GM23248 (cell line): ENCODE measurements at places on chromosomes 1 and 21.
A peak's percentile ranks its signal among the peaks of the same experiment; 100 is the strongest.

DNA sequence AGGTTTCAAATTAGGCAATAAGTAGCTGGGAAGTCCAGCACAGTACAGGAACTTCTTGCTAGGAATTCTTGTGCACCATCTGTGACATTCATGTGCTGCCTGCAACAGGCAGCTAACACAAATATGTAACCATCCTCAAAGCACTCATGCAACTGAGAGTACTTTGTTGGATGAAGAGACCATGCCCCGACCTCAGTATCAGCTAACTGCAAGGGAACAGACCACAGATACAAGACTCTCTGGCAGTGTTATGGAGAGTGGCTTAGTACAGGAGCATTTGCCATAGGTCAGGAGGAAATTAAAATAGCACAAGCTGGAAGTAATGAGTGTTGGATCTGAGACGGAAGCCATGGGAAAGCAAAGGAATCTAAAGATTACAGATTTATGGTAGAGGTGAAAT is 123.6 kb downstream of the LRRC53 start:
- no peak for DNase-seq

DNA sequence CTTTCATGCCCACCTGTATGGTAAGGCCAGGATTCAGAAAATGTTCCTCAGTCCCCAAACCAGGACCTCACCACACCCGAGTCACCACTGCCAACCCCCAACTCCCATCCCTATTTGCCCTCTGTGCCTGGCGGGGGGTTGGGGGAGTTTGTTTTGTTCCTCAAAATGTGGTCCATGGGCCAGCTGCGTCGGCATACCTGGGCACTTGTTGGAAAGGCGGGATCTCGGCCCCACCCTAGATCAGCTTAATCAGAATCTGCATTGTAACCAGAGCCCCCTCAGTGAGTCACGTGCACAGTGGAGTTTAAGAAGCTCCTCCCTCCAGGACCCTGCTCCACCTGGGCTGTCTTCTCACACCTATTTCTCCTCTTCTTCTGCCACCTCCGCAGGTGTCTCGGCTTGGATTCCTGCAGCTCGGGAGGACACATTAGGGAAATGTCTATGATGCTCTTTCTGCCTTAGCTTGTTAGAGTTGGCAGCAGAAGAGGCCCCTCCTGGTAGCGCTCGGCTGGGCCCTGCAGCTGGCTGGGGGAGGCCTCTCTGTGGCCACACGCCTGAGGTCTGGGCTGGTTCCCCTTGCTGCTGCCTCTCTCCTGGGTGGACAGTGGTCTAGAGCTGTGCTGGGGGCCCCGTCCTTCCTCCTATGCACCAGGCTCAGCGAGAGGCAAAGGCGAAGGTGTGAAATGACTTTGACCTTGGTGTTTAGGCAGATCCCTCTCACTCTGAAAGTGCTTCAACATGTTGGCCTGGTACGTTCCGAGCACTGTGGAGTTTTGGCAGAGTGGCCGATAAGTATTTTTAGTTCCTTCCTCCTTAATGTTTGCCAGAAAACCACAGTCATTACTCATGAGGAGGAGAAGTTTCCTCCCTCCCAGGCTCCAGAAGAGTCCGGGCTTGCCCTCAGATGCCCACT is 41.8 kb upstream of the CAMTA1 start:
- DNase-seq: peak; percentile 92

DNA sequence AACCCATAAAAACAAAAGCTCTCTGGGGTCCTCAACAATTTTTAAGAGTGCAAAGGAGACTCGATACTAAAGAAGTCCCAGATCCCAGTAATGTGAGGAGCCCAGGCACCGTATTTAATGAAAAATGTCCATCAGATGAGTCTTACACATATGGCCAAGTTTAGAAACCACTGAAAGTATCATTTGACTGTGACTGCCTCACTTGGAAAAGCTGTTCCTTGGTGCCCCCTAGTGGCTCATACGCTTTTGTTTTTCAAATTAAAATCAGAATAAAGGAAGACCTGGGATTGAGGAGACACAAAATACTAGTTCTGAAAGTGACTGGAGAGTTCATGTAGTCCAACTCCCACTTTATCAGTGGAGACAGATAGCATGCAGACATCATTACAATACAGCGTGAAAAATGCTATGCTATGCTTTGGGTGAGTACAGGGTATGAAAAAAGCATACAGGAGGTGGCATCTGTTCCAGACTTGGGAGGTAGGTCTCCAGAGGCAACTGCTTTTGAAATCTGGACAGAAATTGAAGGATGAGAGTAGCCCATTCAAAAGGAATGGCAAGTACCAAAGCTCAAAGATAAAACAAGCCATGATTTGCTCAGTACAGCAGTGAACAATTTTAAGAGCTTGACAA is 33.8 kb downstream of the GDAP2 start:
- peak; percentile 90 for DNase-seq

DNA sequence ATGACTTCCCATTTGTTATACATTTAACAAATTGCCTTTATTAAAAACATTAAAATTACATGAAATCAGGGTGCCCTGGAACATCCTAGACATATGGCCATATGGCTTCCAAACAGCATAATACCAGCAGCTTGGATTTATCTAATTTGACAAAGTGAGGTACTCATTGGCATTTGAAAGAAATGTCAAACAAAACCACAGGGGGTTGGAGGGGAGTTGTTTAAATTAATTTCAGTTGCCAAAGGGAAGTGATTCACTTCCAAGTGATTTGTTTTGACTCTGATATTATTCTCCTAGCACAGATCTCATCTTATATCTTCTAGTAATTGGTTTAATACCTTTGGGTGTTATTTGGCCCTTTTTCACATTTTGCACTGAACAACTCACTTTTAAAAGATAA is 24.5 kb upstream of the POU2F1 start:
- no peak for DNase-seq

- DNase-seq: peak; percentile 97
These were observed at the start of gene ZNF697 for GRCh38 chr1:119647734-119648619. TSS of gene ZNF697 (minus strand) at chr1:119648266. CDS start at chr1:119626100, 22,166 bp downstream.

- peak; percentile 81 for DNase-seq
These were observed 35.9 kb upstream of the CTTNBP2NL start for GRCh38 chr1:112359961-112360767.

DNA sequence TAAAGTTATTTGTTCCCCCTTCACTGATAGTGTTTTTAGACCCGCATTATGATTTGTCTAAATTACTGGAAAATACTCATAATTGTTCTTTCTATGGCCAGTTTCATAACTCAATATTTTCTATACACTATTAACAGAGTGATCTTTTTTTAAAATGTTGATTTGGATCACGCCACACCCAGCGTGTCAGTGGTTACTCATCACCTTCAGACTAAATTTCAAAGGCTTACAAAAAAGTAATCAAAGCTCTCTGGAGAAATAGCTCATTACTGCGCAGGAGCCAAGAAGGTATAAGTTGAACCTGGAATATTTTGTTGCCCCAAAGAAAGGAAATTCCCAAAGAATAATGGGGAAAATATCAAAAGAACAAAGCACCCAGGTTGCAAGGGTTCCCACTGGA is 104.9 kb downstream of the EVI5 start:
- DNase-seq: no peak

GRCh38 chr1:232260045-232260444 is 369.9 kb downstream of the SIPA1L2 start:
- DNase-seq: no peak

DNA sequence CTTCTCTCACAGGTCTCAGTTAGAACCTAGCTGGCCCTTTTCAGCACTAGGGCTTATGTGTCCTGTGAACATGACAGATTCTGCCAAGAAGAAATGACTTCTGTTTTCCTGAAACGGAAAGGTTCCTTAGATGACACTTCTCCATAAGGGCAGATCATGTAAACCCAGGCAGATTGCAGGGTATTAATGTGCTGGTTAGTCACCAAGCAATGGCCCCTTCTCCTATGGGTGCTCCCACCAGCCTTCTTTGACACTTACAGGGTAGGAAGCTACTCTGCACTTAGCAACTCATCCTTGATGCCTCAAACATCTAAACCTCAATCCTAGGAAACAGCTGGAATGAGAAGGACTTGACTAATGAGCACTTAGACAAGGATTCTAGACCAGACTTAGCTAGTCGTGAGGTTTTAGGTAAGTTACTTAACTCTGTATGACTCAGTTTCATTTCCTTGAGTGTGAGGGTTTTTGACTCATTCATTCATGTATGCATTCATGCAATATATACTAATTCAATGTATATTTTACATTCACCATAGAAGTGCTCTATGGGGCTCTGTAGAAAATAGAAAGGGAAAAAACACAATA is 74.1 kb upstream of the PLXNA2 start:
- no peak for DNase-seq

DNA sequence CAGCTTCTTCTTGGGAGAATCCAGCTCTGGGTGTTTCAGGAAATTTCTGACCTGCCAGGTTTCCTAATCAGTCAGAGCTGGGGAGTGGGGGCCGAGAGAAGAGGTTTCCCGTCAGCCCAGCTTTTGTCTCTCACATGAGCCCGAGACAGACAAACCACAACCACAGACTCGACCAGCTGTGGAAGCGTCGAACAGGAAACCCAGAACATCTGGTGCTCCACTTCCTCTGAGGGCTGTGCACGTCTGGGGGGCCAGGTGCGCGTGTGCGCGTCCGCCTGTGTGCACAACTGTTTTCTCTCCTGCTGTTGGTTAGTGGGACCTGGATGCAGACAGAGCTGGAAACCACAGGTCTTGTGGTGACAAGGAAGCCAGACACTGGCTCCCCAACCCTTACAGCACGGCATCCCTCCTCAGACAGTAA is 113.0 kb upstream of the SLC25A33 start:
- DNase-seq: no peak

DNA sequence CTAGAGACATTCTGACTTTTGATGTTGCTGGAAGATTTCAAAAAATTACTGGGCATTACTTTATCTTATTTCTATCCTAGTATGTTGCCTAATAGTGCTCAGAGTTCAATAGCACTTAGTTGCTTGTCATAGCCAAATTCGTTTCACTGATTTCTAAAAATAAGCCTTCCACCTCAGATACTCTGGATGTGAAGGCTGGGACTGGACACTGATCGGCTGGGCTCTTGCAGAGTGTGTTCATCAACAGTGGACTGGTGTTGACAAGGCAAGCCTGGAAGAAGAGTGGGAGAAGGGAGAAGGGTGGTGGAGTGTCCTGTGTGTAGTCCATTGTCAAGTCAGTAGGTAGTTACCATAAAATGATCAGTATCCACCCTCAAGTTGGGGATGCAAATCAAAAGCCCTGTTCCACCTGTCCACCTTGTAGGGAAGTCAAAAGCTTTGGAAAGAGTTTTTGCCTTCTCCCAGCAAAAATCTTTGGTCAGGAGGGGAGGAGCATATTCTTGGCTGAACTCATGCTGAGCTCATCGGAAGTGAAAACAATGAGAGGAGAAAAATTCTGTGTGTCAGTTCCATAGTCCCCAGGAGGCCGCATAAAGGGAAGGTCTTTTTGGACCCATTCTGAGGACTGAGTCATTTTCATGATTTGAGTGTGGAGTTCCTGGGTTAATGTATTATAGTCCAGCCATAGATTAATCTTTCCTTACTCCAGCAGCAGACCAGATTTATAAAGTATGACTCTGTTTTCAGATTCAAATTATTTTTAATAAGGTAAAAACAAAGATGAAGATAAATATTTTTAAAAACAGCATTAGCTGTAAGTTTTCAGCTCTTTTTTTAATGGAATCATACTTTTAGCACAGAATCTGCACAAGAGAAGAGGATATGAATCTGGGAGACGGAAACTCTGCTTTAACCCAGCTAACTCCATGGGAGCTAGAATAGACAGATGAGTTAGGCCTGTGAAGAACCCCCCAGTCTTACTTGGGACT is 99.5 kb upstream of the BMP8A start:
- DNase-seq: peak; percentile 95

DNA sequence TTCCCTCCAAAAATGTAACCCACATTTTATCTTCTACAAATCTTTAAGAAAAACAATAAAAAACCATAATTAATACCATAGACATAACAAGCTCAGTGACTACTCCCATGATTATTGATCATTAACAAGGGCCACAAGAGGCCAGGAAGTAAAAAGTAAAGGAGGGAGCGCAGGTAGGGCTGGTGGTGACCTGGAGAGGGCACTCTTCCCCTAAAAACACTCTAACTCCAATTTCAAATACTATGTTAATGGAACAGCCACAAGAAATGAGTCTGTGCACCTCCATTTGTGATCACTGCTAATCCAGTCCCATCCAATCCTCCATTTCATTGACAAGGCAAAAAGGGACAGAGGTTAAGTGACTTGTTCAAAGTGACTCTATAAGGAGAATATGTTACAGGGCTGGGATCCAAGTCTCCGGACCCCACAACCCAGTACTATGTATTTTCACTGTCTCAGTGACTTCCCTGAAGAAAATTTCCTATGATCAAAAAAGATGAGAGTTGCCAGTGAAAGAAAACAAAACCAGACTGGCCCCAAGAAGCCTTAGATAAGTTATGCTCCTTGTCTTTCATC is 41.2 kb upstream of the CFAP298 start:
- peak; percentile 31 for DNase-seq

- DNase-seq: no peak
These were observed 112.2 kb downstream of the PDE9A start for GRCh38 chr21:42765656-42766055.

DNA sequence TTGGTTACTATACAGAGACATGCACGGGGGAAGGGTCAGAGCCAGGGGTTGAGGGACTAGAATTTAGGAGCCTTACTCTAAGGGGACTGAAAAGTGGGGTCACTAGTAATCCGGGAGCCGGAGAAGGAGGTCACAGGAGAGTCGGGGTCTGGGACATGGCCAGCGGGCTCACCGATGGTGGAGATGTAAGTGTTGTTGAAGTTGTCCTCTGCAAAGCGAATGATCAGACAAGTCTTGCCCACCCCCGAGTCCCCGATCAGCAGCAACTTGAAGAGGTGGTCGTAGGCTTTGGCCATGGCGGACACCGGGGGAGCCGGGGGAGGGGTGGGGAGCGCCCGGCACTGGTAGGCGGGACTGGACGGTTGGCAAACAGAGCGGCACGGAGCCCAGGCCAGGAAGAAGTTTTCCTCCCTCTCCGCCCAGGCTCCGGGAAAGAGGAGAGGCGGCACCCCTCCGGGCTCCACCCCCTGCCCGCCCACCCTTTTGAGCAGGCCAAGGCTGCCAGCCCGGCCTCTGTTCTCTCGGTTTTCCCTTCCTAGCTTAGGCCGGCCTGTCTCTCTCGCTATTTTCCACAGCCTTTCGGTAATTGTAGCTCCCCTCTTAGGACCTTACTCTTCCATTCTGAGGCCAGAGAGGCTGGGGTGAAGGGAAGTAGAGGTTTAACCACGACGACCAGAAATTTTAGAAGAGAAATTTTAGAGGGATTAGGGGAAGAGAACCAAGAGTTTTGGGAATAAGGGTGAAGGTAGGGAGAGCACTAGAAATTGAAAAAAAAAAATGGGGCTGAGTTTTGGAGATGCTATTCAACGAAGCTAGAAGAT is at the start of gene RAB13:
Gene RAB13, minus strand, starts transcription at position 399 of the 821 bp plus-strand sequence. Its CDS starts 103 bp downstream, at position 296.
- DNase-seq: peak; percentile 95

GRCh38 chr1:92778376-92778775 is 6.5 kb downstream of the EVI5 start:
- no peak for DNase-seq

DNA sequence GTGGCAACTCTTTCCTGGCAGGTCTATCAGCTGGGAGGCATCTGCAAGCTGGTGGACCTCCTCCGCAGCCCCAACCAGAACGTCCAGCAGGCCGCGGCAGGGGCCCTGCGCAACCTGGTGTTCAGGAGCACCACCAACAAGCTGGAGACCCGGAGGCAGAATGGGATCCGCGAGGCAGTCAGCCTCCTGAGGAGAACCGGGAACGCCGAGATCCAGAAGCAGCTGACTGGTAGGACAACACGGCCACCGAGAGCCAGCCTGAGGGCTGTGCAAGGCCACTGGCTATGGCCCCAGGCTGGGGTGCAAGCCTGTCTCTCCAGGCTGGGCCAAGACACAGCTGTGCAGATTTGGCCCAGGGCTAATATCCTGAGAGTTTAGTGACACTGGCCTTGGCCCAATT is 34.2 kb downstream of the PKP1 start:
- no peak for DNase-seq
